ENCODE measurements at places on chromosomes 5 and 9. TPM values are rescaled to one million over a fixed set of nuclear protein-coding genes. Genes with fewer than 3 reads are reported as not detected.

The GPR150 gene
- 1.4 TPM for total RNA-seq

The ABLIM3 gene
- total RNA-seq, result 61.9 TPM

The ASPN gene
- total RNA-seq, result 6.2 TPM

The SMIM33 gene
- not detected for total RNA-seq

The GRIA1 gene
- total RNA-seq, result 0.33 TPM

The ITGA1 gene
- total RNA-seq, result 49.2 TPM

The FOXI1 gene
- total RNA-seq, result 7.9 TPM

The POMT1 gene
- 26.6 TPM for total RNA-seq

The TPD52L3 gene
- total RNA-seq, result not detected

The CARD9 gene
- total RNA-seq, result 3.0 TPM

The MFAP3 gene
- 47.9 TPM for total RNA-seq

The FLT4 gene
- 4.3 TPM for total RNA-seq

The IRX4 gene
- total RNA-seq, result 9.5 TPM

The CNTNAP3 gene
- total RNA-seq, result 23.9 TPM

The PCDHGB3 gene
- 10.2 TPM for total RNA-seq

The ZNF366 gene
- total RNA-seq, result 2.6 TPM

The KIF4B gene
- not detected for total RNA-seq

The SLC6A18 gene
- not detected for total RNA-seq

The GARIN3 gene
- total RNA-seq, result not detected

The FOXD4L3 gene
- 0.15 TPM for total RNA-seq

The AGXT2 gene
- total RNA-seq, result not detected

The ARSI gene
- total RNA-seq, result 0.98 TPM

The PCDH1 gene
- total RNA-seq, result 65.9 TPM

The KIF24 gene
- total RNA-seq, result 1.3 TPM

The GRXCR2 gene
- not detected for total RNA-seq

The LHX2 gene
- total RNA-seq, result not detected

The CRB2 gene
- 2.3 TPM for total RNA-seq

The ANKHD1 gene
- total RNA-seq, result 133 TPM

The DNAH5 gene
- 0.48 TPM for total RNA-seq

The UBE2QL1 gene
- total RNA-seq, result 0.44 TPM

The PTGDS gene
- total RNA-seq, result 48.2 TPM

The WDR38 gene
- total RNA-seq, result not detected

The PTGER4 gene
- total RNA-seq, result 20.5 TPM

The FOXD4L5 gene
- not detected for total RNA-seq

The IL3 gene
- total RNA-seq, result not detected

The DOCK2 gene
- 13.4 TPM for total RNA-seq

The IL4 gene
- total RNA-seq, result not detected

The TTC23L gene
- total RNA-seq, result not detected

The PRR16 gene
- 3.6 TPM for total RNA-seq

The MYORG gene
- total RNA-seq, result 2.9 TPM

The CDH9 gene
- total RNA-seq, result not detected

The NR2F1 gene
- total RNA-seq, result 63.6 TPM

The ORM2 gene
- total RNA-seq, result 1.6 TPM

The TSLP gene
- total RNA-seq, result 0.66 TPM

The TAF1L gene
- not detected for total RNA-seq

The ADGRV1 gene
- 85.2 TPM for total RNA-seq

The NOP16 gene
- 8.5 TPM for total RNA-seq

The PCDHGA6 gene
- 4.0 TPM for total RNA-seq

The FAM169A gene
- total RNA-seq, result 6.3 TPM

The GZMA gene
- 1.6 TPM for total RNA-seq

The MZB1 gene
- 35.4 TPM for total RNA-seq

The ZNF354B gene
- 29.8 TPM for total RNA-seq

The CDKN2B gene
- 18.4 TPM for total RNA-seq

Data from breast epithelium (tissue), 4 donors.